NCI-H460 (cell line): ENCODE measurements at places on chromosomes 6 and 20.

- no peak for DNase-seq
Measured at GRCh38 chr6:28090917-28091586, 10.7 kb downstream of the ZNF165 start.

GRCh38 chr6:24963339-24963738 lies 27.6 kb upstream of the RIPOR2 start:
- no peak for DNase-seq

DNA sequence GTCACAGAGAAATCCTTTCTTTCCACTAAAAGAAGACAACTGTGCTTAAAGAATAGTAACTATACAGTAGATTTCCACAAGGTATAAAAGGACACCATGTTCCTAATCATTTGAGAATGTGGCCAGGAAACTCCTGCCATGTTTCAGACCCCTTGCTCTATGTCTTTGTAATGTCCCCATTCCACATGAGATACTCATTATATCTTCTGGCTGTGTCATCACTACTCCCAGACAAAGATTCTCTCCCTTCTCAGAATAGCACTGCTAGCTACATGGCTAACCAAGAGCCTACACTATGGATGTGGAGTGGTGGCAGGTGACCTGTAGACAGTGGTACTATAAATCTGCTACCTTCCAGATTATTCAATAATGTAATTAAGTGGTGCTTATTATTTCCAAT lies 218.1 kb upstream of the MCHR2 start:
- no peak for DNase-seq

- no peak for DNase-seq
Measured at GRCh38 chr6:113750151-113750855, 106.8 kb upstream of the MARCKS start.

- DNase-seq = no peak
Measured at GRCh38 chr20:16262594-16262993, 310.7 kb downstream of the KIF16B start.

DNA sequence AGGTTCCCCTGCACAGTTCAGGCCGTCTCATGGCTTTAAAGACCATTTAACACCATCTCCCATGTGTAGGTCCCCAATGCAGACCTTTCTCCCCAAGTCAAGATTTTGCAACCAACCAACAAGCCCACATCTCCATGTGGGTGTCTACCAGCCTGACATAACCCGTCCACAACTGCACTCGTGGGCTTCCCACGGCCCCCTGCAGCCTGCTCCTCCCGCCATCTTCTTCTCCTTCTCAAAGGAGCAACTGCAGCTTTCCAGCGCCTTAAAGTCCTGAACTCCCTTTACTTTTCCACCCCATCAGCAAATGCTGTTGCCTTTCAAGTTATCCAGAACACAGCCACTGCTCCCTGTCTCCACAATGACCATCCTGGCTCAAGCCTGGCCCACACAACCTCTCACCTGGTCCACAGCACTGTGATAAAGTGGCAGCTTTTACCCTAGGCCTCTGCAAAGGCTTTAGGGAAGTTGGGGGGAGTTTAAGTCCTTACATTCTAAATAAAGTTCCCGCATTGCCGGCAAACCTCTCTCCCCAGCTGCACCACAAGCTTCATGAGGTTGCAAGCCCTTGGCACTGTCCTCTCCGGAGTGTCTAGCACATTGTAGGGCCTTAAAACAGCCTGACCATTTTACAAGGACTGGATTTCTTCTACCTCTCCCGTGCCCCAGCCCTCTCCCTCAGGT lies 140.5 kb downstream of the PREX1 start:
- DNase-seq = no peak

DNA sequence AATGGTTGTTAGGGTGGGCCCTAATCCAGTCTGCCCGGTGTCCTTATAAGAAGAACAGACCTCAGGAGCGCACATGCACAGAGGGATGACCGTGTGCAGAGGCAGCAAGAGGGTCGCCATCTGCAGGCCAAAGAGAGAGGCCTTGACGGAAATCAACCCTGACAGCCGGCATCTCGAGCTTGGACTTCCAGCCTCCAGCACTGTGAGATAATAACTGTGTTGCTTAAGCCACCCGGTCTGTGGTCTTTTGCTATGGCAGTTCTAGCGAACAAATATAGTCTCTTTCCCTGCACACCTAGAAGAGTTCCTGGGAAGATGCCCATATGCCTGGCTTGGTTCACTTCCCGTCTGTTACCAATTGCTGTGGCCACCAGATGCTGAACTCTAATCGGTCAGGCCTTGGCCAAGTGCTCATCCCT lies 35.3 kb upstream of the PTGIS start:
- DNase-seq = no peak

GRCh38 chr6:167973148-167973885 lies 24.2 kb upstream of the KIF25 start:
- no peak for DNase-seq

- DNase-seq = no peak
Measured at GRCh38 chr6:87724983-87725811, 23.2 kb upstream of the AKIRIN2 start.

- DNase-seq = peak; percentile 29
Measured at GRCh38 chr6:41463062-41463930, 82.9 kb upstream of the FOXP4 start.

DNA sequence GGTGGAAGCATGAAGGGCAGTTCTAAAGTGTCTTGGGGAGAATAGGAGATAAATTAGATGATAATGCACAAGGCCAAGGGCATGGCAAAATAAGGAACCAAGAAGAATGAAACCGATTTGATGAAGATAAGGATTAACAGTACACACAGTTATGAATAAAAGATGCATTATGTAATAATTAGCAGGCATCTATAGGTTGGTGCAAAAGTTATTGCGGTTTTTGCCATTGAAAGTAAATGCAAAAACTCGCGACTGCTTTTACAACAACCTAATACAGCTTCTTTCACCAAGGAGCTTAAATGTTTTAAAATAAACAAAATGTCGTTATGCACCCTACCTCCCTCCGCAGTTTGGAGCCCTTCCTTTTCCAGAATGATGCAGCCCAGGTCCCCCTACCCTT lies 29.0 kb downstream of the MAS1 start:
- no peak for DNase-seq

GRCh38 chr6:145428706-145429105 lies 306.6 kb downstream of the EPM2A start:
- no peak for DNase-seq

DNA sequence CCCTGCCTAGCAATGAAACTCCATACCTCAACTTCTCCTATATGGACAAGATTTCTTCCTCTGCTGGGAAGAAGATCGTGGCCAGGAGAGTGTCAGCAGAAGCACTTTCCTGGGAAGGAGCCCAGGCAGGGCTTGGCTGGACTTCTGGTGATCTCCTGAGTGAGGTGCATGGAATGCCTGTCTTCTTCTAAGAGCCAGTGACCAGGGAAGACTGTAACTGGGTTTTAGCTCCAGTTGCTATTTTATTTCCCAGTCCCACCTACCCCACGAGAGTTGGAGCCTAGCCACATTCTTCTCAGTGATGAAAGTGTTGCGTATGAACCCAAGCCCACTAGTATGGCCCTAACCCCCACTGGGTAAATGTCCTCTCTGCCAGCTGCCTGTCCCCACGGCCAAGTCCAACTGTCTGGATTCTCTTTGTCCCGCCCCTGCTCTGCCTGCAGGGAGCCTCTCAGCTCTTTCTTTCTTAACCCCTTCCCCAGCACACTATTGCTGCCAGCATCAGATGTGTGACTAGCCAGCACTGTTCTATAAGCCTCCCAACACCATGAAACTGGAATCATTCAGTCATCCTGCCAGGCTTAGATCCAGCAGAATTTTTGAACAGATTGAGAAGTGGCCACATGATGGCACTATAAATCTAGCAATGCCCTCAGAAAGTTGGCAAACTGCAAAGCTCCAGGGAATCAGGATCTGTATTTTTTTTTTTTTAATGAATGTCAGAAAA lies 69.8 kb upstream of the FAM184A start:
- DNase-seq = peak; percentile 52

- DNase-seq = no peak
Measured at GRCh38 chr6:37155394-37156312, 14.3 kb upstream of the PIM1 start.

GRCh38 chr6:142637624-142638351 lies 307.2 kb downstream of the HIVEP2 start:
- no peak for DNase-seq

DNA sequence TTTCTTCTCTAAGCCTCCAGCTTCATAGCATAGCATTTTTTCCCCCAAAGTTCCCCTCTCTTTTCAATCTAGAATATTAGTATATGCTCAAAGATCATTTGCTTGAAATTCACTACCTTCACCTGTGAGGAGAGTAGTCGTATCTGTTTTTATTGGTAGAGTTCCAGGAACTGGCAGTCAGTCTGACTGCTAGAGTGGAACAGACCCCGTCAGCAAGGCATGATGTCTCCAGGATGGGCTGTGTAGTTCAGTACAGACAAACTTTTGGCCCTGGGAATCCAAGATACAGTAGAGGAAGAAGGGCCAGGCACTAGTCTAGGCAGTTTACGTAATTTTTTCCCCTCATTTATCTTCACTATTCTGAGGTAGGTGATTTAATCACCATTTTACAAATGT lies 29.1 kb downstream of the RALY start:
- DNase-seq = no peak

- DNase-seq = peak; percentile 43
Measured at GRCh38 chr6:137799950-137800568, 67.0 kb upstream of the TNFAIP3 start.
